Activated CD8-positive, alpha-beta memory T cell treated with anti-CD3 and anti-CD28 coated beads, Interleukin-2, amount 50 U/mL, for 48 hours (primary cell): ENCODE measurements at places on chromosomes 2 and 18.

DNA sequence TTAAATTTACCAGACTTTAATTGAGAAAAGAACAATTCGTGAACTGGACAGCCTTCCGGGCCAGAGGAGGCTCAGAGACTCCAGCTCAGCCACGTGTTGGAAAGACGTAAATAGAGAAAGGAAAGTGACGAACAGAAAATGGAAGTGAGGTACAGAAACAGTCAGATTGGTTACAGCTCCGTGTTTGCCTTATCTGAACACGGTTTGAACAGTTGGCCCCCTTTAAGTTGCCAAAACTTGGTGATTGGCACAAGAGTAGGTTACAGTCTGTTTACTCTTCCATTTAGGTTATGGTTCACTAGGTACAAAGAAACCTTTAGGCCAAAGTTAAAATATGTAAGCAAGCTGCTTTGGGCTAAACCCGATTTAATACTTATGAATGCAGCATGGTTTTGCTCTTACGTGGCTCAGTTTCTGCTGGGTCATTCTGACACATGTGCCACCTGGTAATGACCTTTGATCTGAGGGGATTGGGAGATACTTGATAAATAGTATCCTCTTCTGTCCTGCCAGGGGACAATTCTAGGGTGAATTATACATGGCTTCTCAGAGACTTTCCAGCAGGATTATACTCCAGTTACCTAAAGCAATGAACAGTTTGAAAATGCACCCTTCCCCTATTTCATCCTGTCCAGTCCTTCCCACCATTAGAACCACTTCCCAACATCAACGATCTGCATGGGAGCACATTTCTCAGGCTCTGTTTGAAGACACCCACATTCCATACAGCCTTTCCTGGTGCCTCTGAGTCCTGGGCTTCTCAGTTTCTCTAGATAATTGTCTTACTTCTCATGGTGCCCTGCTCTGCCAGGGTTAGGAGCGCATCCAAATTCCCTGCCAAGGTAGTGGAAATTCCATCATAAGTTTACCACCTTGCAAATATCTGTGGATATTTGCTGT lies 65.1 kb upstream of the TGIF1 start:
- DNase-seq, result no peak

GRCh38 chr18:75467851-75468250 lies 40.3 kb upstream of the SMIM21 start:
- DNase-seq, result no peak

DNA sequence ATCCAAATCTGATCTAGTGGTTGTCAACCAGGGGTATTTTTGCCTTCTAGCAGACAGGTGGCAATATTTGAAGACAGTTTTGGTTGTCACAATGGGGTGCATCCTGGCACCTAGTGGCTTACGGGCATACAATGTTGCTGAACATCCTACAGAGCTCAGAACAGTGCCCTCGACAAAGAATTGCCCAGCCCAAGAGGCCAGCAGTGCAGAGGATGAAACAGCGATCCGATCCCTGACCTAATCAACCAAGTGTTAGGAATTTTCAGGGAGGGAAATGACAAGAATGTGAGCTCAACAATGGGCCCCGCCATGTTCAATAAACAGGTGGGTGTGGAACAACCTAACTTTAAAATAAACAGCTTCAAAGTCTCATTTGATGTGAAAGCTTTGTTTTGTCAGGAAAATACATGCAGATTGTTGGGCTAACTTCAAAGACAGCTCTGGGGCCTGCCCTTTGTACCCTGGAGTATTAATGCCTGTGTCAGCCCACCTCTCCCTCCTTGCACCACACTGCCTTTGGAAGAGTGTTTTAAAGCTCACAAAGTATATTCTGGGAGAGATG lies 22.5 kb upstream of the SCYGR5 start:
- no peak for DNase-seq

- DNase-seq, result no peak
Observed at GRCh38 chr18:58562999-58563667, 65.8 kb downstream of the ALPK2 start.

DNA sequence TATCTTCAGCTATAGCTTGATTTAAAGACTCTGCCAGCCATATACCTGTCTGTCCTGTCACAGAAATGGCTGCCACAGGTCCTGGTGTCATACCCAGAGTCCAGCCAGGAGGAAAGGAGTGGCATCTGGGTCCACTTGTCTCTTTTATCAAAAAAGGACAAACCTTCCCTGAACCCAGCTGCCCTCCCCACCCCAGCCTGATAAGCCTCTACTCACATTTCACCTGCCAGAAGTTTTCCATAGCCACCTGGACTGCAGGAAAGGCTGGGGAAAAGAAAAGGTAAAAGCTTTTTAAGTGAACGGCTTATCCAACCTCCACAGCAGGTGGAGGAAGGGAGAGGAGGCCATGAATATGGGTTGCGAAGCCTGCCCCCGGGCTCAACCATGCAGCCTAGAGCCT lies 32.8 kb downstream of the TMEM163 start:
- DNase-seq, result no peak
